Breast epithelium (tissue), 4 donors: ENCODE measurements at places on chromosomes 1 and 21. TPM values are rescaled to one million over a fixed set of nuclear protein-coding genes. Genes with fewer than 3 reads are reported as not detected.

DNA sequence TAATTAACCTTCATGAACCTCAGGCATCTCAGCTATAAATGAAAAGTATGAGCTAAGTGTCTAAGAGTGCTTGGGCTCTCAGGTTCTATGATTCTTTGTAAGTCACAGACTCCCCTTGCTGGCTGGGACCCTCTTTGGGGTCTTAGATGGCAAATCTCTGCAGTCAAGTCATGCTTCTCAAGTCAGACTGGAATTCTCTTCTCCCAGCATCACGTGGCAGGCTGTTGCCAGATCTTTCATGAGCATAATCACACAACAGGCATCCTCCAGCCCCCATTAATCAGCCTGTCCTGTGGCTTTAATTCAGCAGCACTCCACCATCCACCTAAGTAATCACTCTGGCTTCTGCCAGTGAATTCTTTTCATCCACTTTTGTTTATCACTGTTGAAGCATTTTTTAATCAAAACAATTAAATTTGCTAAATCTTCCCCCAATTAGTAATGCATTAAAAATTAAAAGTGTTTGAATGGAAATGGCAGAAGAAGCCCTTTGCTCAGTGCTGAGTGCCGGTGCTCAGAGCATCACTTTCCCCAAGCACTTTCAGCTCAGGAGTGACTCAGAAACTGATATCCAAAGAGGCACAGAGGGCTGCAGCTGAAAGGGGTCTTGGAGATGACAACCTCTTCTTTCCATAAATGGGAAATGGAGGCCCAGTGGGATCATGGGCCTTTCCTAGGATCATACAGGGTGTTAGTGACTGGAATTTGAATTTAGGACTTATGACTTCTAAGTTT lies 50.2 kb downstream of the C8A start:
- no peak overlapping the region for H3K4me3 ChIP-seq
- no peak for DNase-seq
- H3K27ac ChIP-seq, result no peak overlapping the region

The FAM72D gene
- total RNA-seq, result not detected

DNA sequence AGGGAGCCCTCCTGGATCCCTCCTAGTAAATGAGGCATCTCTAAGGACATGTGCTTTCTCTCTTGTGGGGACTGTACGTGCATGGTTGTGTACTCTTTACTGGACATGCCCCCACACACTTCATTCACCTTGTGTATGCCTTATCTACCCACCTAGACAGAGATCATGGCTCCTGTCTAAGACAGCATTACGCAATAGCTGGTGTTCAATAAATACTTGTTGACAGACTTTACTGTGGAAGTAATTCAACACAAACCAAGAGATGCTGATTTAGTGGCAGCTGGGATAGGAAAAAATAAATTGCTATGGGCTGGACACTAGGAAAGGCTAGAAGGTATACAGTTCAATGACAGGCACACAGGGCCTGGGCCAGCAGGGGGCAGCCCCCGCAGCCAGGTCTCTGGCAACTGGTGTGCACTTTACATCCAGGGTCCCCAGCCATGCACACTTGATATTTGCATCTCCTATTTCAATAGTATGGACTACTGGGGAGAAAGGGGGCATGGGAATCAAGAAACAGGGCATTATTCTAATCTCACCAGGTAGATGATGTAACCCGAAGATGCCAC lies 24.2 kb downstream of the TRABD2B start:
- DNase-seq, result no peak
- H3K27ac ChIP-seq, result no peak overlapping the region
- H3K36me3 ChIP-seq, result no peaks in the 10 kb centered on the region

The S1PR1 gene
- 28.2 TPM for total RNA-seq

DNA sequence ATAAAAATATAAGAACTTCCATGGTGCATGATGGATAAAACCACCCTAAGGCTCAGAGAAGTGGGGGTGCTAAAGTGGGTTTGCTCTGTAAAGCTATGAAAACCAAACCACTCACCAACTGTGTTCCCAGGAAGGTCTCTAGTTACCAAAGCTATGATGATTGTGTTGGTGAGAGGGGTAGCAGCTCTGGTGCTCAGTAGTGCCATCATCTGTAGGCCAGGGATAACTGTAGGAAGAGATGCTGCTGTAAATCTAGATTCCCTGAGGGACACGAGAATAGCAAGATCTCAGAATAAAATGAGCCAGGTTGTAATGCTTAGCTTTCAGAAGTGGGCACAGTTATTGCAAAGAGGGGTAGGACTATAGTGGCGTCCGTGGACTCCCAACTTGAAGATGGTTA lies 124.5 kb downstream of the GREM2 start:
- H3K27me3 ChIP-seq, result no peaks in the 10 kb centered on the region
- DNase-seq, result no peak
- no peaks in the 10 kb centered on the region for H3K36me3 ChIP-seq

The C4BPA gene
- total RNA-seq, result not detected

DNA sequence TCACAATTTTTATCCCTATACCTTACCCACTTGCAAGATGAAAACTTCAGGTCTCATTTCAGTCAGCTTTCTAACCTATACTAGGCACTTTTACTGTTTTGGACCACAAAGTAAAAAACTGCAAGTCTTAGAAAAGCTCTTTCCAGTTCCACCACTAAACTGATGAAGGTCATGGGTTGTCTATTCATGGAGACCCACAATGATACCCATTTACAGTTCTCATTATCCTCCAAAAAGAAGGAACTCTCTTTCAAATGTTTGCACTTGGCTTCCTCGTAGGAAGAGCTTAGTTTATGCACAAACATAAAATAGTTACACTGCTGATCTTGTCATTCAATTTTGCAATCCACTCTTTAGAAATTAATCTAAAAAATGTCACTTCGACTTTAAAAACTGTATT lies 9.3 kb downstream of the ZNF281 start:
- H3K27ac ChIP-seq, result no peak overlapping the region
- DNase-seq, result no peak
- no peak overlapping the region for H3K4me3 ChIP-seq
- H3K4me1 ChIP-seq, result no peaks in the 10 kb centered on the region
- no peaks in the 10 kb centered on the region for H3K36me3 ChIP-seq
- H3K27me3 ChIP-seq, result no peaks in the 10 kb centered on the region

DNA sequence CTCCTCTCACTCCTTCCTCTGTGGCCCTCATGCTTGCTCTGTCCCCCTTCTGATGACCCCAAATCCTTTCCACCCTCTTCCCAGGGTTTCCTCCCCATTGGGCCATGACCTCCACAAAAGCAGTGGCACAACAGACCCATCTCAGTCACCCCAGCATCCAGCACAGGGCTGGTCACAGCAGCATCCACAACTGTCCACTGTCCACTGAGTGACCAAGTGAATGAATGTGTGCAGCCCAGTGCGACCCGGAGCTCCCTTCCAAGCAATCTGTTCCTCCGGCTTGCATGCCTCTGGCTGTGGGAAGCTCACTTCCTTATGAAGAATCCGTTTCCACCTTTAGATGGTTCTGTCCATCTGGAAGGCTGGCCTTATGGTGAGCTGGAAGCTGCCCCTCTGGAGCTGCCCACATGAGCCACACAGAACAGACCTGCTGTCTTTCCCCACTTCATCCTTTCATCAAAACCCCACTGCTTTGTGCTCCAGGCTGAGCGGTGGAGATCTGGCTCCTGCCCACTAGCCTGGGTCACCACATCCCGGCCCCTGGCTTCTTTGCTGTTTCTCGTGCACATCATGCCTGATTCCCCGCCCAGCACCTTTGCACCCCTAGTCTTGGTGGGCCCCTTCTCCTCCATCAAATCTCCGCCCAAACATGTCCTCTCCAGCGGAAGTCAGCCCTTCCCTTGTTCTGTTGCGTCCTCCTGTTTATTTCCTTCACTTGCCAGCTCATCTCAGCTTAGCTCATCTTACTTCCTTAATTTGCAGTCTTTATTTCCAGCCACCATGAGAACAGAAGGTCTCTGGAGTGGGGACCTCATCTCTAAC lies 56.4 kb downstream of the EDN2 start:
- no peaks in the 10 kb centered on the region for H3K36me3 ChIP-seq
- peaks cover 9% of the 10 kb centered on the region for H3K4me1 ChIP-seq
- no peak for DNase-seq
- no peaks in the 10 kb centered on the region for H3K27me3 ChIP-seq

DNA sequence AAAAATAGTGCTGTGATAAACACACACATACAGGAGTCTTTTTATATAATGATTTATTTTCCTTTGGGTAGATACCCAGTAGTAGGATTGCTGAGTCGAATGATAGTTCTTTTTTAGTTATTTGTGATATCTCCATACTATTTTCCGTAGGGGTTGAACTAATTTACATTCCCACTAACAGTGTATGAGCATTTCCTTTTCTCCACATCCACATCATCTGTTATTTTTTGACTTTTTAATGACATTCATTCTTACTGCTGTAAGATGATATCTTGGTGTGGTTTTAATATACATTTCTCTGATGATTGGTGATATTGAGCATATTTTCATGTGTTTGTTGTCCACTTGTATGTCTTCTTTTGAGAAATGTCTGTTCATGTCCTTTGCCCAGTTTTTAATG lies 78.3 kb downstream of the NIBAN1 start:
- no peak overlapping the region for H3K27ac ChIP-seq
- no peak overlapping the region for H3K4me3 ChIP-seq
- H3K36me3 ChIP-seq, result no peaks in the 10 kb centered on the region
- no peaks in the 10 kb centered on the region for H3K4me1 ChIP-seq

The OR6K3 gene
- total RNA-seq, result not detected

The PCP4L1 gene
- 2.0 TPM for total RNA-seq

DNA sequence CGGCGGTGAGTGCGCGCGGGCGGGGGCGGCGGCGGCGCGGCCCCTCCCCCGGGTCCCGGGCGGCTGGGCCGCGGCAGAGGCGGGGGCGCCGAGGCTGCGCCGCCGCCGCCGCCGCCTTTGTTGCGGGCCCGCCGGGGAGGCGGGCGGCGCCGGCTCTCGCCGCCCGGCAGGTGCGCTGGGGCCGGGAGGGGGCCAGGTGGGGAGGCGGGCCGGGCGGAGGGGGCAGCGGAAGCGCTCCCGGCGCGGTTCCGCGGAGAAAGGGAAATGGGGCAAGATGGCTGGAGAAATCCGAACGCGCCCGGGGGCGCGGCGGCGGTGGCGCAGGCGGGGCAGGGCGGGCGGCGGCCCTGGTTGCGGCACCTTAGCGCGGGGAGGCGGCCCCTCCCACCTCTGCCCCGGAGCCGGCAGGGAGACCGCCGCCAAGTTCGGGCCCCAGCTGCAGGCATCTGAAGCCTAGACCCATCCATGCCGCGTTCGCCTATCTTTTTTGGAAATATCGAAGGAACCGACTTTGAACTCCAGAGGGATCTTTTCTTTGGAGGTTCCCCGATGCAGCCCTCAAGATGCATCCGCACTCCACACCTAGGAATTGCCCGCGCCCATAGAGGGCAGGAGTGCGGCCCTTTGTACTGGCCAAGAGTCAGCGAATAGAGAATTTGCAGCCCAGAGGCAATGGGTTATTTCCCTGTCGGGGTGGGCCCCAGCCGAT lies 479 bp downstream of the POGK start:
- no peaks in the 10 kb centered on the region for H3K36me3 ChIP-seq
- peaks cover 3% of the 10 kb centered on the region for H3K4me1 ChIP-seq
- H3K4me3 ChIP-seq, result peak overlapping the region; percentile 75
- DNase-seq, result peak; percentile 36

The PTGFR gene
- 16.5 TPM for total RNA-seq

DNA sequence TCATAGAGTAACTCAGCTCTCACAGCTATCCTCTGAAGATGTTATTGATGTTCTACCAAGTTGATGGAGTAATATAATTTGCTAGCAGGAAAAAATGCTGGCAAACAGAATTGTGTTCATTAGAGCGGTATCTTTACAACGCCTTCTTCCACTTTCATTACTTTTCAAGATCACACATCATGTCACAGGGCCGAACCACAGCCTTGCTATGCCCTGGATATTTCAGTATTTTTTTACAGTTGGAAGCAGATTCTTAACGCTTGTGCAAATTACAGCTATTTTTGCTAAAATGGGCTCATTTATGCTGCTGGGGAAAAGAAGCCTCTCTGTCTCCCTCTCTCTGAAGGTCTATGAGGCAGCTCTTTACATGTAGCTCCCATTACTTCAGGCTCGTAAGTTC lies 632.2 kb downstream of the KIF26B start:
- H3K4me3 ChIP-seq, result no peak overlapping the region
- H3K27me3 ChIP-seq, result no peaks in the 10 kb centered on the region
- H3K27ac ChIP-seq, result no peak overlapping the region
- no peaks in the 10 kb centered on the region for H3K4me1 ChIP-seq
- H3K36me3 ChIP-seq, result no peaks in the 10 kb centered on the region

DNA sequence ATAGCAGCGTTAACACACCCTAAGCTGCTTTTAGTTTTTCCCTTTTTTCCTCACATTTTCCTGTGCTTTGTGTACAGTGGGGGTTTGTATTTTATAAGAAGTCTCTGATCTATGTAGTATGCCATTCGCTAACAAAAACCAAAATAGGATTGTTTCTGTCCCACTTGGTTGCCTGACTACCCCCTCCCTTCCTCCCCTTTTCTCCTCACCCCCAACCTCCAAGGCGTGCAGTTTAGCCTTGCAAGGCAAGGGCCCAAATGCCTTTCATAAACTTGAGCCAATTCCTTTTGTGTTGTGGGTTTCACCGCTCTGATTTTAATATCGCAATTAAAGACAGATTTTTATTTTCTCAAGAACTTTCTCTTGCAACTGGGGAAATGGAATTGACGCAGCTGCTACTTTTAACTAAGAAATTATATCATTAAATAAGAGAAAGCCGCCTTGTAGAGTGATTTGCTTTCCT lies 276.9 kb downstream of the TM2D1 start:
- H3K27ac ChIP-seq, result peak overlapping the region; percentile 69
- peaks cover 37% of the 10 kb centered on the region for H3K4me1 ChIP-seq
- no peaks in the 10 kb centered on the region for H3K27me3 ChIP-seq
- no peaks in the 10 kb centered on the region for H3K36me3 ChIP-seq
- H3K4me3 ChIP-seq, result no peak overlapping the region
